Anterior cingulate cortex (tissue), 58 donors: ENCODE measurements at places on chromosomes 3 and 15.

DNA sequence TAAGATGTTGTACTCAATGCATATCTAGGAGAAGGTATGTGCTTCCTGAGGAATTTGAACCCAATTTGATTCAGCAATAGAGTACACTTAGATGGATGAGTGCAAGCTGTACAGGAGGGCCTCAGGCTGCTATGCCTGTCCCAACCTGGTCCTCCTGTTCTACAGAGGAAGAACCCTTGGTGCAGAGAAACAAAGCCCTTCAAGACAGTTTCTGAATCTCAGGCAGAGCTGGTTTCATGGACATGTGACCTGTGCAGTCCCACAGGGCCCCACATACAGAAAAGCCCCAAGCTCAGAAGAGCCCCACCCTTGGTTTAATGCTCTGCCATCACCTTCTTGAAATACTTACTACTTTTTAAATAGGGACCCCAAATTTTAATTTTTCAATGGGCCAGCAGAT, 15.3 kb downstream of the FOXP1 start:
- DNase-seq, result no peak

GRCh38 chr3:31294430-31295149, 238.1 kb upstream of the STT3B start:
- no peak for DNase-seq

DNA sequence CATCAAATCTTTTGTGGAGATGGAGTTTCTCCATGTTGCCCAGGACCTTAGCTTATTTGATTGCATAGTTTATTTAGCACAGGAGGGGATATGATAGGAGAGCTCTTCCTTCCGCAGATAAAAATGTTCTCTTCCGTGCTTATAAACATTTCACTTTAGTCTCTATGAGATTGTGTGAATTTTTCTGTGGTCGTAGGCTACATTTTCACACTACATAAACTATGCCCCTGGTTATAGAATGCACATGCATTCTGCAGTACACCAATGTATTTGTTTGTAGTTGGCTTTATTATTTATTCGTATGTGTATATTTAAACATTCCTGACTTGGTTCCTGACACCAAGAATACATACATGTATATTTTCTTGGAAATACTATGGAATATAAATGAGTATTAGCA, 139.2 kb downstream of the UBE2E2 start:
- DNase-seq, result no peak

DNA sequence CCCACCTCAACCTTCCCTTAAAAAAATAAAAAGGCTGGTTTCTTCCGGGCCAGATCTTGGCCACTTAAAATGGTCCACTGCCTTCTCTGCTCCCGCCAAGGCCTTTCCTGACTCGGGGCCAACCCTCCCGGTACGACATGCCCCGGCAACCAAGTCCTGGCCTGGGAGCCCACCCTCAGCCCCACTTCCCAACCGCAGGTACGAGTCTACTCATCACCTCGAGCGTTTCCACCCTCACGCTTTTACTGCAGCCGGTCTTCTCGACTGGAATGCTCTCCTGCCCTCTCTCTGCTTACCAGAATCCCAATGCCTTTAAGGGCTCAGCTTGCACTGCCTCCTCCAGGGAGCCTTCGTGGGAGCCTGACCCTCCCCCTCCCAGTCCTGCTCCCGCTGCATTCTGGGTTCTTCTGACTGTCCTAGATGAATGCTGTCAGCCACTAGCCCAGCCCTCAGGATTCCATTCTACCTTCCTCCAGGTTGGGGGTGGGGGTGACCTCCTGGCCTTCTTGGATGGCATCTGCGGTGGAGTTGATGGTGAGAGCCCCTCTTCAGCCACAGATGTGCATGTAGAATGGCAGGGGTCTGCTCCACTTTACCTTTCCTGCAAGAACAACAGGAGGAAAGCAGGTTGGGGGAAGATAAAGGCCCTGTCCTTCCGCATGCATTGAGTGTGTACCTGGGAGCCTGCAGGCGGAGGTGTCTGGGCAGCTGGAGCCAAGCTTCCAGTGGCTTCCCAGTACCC, 1.1 kb upstream of the CSRNP1 start:
- DNase-seq, result no peak

GRCh38 chr15:65028921-65029735, at the start of gene MTFMT:
Gene MTFMT, minus strand, starts transcription at chr15:65029639. Its CDS starts 26 bp downstream, at chr15:65029613.
- peak; percentile 80 for DNase-seq

DNA sequence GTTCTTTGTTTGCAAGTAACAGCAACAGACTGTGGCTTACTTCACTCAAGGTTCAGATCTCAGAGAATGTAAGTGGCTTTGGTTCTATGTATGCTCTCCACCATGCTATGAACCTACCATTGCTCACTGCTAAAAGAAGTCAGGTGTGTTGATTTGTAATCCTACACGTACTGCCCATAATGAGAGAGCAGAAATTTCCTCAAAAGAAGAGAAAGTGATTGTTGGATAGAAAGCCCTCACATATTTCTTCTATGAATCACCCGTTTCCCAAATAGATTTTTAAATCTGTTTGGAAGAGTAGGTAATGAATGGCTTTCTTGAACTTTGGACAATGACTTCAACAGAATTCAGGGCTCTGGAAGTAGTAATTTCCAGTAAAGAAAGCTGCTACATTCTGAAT, 565.4 kb downstream of the ROBO2 start:
- DNase-seq, result no peak

DNA sequence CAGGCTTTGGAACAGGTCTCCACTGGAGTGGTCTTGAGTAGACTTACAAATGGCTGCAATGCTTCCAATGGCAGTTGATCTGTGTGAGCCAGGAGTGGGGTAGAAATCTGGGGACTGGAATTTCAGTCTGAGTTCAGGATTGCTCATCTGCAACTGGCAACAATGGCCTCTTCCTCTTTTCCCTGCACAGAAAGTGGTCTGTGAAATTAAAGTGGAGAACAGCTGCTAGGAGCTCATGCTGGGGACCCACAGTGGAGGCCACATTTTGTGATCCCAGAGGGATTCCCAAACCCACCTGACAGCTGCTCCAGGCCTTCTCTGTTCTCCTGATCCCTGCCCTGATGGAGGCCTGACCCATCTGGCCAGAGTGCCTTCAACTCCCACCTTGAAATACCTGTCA, 49.6 kb downstream of the CEMIP start:
- no peak for DNase-seq

DNA sequence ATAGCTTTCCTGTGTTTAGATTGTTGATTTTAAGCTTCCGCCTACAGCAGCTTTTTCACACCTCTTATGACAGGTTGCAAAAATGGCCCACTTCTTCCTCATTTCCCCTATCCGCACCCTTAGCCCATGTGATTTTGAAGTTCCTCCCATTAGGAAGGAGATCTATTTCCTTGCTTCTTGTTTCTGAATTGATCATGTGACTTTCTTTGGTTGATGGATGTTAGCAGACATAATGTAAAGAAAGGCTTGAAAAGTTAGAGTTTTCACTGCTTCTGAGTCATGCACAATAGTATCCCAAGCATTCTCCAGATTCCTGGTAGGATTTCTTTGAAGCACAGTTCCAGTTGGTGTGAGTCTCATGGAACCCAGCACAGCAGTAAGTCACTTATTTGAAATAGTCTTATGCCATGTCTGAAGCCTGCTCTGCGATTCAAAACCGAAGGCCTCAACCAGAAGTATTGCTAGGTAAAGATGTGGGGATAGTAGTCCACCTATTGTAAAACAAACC, 76.6 kb downstream of the EDEM1 start:
- DNase-seq, result no peak

- DNase-seq, result no peak
Observed at GRCh38 chr15:65529762-65530317, 423 bp upstream of the HACD3 start.

DNA sequence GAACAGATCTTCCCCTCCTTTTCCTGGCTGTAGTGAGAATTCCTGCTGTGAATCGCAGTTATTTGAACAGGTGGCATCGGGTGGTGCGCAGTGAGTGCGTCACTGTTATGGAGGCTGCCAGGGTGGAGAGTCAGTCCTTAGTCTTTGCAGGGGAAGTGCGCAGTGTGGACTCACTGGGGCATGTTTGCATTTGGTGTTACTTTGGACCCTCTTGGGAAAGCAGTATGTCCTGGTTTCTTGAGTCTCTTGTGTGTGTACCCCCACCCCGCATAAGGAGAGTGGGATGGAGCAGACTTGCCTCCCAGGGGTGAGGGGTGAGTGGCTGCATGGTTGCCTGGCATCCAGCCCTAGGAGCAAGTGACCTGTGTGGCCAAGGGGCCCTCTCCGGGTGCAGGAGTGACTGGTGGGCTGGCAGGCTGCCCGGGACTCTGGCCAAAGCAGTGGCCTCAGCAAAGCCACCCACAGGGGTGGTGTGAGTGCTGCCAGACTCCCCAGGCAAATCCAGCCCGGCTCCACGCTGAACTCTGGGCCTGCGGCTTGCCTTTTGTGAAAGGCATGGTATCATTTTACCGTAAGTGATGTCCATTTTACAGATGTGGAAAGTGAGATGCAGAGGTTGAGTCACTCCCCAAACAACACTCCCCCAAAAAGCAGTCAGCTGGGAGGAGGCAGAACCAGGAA, 46.4 kb downstream of the DNASE1L3 start:
- DNase-seq, result peak; percentile 6

DNA sequence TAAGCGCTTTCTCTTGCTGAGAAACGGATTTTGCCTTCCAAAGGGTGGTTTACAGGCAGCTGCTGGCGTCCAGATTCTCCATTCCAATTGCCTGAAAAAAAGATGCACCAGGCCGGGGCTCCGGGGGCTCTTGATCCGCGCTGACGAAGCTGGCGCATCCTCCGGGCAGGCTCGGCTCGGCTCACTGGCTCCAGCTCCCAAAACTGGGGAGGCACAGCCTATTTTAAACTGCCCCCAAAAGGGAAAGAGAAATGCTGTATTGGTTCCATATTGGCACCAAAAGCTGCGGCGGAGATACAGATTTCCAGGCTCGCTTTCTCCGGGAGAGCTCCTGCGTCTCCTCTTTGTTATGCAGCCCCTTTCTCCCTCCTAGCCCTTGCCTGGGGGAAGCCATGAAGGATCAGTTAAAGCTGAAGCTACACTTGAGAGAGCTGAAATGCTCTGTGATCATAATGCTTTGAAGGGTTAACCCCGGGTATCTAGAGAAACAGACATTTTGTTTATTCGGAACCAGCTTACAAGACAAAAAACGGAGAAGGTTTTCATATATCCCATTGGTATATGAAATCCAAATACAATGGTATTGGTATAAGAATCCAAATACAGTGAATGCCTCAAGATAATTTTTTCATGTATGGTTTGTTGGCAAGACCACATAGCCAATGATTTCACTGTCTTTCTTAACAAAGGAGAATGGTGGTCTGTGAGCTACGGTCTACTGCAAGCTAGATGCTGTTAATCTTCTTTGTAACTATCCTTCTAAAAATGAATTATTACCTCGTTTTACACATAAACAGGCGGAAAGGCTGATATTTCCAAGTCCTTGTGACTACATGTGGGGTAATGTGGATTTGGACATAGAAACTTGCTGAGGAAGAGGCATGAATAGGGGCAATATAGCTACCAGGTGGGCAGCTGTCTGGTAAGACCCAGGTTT, 693 bp downstream of the CD200 start:
- DNase-seq, result peak; percentile 71

DNA sequence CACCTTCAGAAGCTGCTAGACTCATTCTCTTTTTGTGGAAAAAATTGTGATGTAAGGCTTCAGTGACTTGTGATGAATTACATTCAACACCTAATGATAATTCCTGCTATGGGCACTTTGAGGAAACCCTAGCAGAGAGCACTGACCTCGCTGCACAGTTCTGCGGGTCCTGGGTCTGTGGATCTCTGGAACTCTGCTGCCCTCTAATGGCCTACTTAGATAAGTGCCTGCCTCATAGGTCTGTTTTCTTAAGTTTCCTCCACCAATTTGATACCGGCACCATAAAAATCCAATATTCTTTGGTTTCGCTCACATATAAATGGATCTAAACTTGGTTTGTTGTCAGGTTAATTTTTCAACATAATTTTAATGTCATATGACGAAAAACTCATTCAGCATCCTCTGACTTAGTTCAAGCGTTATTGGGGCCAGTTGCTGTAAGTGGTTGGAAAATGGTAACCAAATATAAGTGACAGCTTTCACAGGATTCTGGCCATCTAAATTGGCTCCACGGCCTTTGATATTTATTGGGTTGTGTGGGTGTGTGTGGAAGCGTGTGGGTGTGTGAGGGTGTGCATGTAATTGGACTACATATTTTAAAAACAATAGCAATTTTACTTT, 10.4 kb downstream of the SLITRK3 start:
- DNase-seq, result no peak

- DNase-seq, result no peak
Observed at GRCh38 chr3:96748139-96748538, 66.3 kb upstream of the EPHA6 start.

DNA sequence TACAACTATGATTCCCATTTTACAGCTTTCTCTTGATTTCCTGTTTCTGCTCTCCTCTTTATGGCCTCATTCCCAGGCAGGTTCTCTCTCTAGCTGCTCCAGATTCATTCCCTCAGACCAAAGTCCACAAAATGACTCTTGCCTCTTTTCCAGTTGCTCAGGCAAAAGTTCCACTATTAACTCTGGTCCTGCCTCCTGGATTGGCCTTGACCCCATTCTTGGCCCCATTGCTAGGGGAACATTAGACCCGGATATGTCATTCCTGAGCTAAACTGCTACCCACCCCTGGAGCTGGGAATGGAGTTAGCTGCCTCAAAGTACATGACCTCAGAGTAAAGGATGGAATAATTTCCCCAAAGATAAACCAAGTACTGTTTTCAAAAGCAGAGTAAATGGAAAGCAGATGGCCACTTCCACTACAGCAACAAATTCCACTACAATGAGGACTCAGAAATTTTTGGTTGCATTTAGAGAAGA, 73.0 kb upstream of the GAP43 start:
- no peak for DNase-seq

DNA sequence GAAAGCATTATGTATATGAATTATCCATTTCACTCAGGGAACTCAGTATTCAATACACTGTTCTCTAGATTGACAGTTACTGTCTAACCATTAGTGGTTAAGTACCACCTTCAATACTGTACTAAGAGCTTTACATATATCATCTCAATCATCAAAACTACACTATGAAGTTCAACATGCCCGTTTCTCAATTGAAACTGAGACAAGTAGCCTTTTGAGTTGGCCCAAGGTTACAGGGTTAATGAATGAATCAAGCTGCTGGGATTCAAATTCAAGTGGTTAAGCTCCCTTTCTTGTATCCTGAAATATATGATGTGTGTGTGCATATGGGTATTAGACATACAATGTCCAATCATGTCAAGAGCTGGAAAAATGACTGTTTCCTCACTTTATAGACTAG, 5.8 kb downstream of the TASOR start:
- no peak for DNase-seq

GRCh38 chr15:63902671-63903035, 68.9 kb upstream of the HERC1 start:
- no peak for DNase-seq

GRCh38 chr15:43774062-43774461, 2.7 kb downstream of the ELL3 start:
- no peak for DNase-seq

GRCh38 chr3:169541528-169541927, 122.0 kb downstream of the MECOM start:
- no peak for DNase-seq

GRCh38 chr15:44296625-44297524, 8.4 kb downstream of the GOLM2 start:
- no peak for DNase-seq

GRCh38 chr15:32692286-32692685, 25.5 kb upstream of the GREM1 start:
- DNase-seq, result no peak

GRCh38 chr15:40051616-40052415, 12.8 kb upstream of the SRP14 start:
- DNase-seq, result no peak

GRCh38 chr3:71208211-71209095, 375.1 kb downstream of the FOXP1 start:
- DNase-seq, result no peak

- peak; percentile 63 for DNase-seq
Observed at GRCh38 chr15:26891448-26892181, 24.8 kb downstream of the GABRA5 start.
